ENCODE measurements at places on chromosomes 4 and X.

- no peak for ATAC-seq
These were observed 79.2 kb downstream of the PRSS12 start for GRCh38 chr4:118273642-118274041.

GRCh38 chr4:116358633-116359222, 726.6 kb downstream of the TRAM1L1 start:
- ATAC-seq, result peak; percentile 51

DNA sequence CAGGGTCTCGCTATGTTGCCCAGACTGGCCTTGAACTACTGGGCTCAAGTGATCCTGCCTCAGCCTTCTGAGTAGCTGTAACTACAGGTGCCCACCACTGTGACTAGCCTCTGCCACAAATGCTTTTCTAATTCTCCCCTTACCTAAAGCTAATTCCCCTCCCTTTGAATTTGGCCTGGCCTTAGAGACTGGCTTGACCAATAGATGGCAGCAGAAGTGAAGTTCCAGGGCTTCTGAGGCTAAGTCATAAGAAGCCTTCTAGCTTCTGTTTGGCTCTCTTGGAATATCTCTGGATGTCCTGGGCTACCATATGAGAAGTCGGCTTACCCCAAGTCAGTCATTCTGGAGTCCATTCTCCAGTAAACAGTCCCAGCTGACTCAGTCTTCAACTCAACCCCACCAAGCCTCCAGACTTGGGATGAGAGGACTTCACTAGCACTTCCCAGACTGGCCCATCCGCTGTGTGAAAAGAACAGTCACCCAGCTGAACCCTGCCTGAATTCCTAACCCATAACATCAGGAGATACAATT, 61.0 kb downstream of the HPRT1 start:
- no peak for ATAC-seq

DNA sequence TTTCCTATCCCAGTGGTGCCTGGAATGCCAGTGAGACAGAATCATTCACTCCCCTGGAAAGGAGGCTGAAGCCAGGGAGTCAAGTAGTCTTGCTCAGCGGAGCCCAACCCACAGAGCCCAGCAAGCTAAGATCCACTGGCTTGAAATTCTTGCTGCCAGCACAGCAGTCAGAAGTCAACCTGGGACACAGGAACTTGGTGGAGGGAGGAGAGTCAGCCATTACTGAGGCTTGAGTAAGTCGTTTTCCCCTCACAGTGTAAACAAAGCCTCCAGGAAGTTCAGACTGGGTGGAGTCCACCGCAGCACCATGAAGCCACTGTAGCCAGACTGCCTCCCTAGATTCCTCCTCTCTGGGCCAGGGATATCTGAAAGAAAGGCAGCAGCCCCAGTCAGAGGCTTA, 283.2 kb upstream of the CPEB2 start:
- ATAC-seq, result no peak

GRCh38 chrX:36436361-36436760, 516.8 kb downstream of the CFAP47 start:
- no peak for ATAC-seq

DNA sequence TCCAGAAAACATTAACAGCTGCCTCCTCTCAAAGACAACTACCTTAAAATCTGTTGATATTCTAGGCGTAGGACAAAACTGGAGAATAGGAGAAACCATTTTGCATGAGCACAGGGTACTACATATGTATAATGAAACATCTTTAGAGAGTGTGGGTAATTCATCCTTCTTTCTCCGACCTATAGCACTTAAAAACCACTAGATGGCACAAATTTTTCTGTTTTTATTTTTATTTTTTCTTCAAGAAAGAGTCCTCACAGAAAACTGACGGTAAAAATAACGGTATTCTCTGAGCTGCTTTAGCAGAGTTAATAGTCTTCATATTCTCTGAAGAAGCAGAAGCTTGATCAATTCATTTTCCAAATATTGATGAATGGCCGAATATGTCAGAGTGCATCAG, 14.6 kb downstream of the SMIM31 start:
- ATAC-seq, result no peak

DNA sequence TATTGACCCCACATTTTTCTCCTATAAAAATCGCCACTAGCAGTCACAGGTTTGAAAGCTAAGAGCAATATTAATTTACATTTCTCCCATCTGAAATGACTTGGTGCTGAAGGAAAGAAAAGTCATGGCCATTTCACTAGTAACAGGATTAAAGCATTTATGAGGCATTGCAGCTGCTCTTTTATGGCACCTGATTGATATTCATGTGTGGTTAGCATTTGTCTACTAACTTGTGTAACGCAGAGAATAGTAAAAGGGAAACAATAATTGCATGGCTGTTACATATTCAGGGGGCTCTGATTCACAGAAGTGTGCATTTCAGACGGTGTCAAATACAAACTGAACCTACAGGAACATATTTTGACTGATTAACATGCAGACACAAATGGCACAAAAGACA, 5.2 kb downstream of the PCDH19 start:
- no peak for ATAC-seq

DNA sequence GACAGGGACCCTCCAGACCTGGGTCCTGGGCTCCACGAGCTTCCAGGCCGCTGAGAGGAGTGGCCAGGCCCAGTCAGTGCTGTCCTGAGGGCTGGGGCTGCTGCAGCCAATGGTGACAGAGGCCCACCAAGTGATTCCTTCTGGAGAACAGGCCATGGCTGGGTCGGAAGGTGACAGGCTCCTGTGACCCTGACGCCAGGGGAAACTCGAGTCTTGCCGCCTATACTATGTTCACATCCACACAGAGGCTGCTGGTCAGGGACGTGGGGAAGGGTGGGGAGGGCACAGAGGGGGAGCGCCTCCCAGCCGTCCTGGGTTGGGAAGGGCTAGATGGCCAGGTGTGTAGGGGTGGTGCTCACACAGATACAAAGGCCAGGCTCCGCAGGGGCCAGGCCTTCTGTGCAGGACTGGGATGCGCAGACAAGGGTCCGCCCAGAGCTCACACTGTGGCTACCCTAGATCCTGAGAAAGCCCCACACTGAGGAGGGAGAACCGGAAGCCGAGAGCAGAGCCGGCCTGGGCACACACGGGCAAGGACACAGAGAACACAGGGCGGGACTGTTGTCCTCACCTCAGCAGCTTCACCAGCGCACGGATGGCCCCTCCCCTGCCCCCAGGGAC, 81.4 kb downstream of the HTRA3 start:
- ATAC-seq, result no peak

DNA sequence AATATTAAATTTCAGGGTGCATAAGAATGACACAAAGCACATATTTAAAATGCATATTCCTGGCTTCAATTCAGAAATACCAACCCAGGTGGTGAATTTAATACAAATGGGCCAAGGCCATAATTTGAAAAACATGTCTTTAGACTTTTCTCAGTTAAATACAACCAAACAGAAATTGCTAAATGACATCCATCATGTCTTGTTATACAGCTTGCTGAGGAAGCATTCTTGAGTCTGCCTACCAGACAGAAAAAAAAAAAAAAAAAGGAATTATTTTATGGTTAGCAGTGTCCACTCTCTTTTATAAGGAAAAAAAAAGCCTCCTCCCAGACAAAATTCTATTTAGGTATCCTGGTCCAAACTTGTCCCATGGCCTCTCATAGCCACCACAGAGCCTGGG, 119.1 kb downstream of the PAPSS1 start:
- no peak for ATAC-seq

GRCh38 chr4:6724421-6725111, 8.6 kb downstream of the BLOC1S4 start:
- no peak for ATAC-seq

GRCh38 chr4:150216726-150217125, 138.5 kb downstream of the DCLK2 start:
- ATAC-seq, result no peak

DNA sequence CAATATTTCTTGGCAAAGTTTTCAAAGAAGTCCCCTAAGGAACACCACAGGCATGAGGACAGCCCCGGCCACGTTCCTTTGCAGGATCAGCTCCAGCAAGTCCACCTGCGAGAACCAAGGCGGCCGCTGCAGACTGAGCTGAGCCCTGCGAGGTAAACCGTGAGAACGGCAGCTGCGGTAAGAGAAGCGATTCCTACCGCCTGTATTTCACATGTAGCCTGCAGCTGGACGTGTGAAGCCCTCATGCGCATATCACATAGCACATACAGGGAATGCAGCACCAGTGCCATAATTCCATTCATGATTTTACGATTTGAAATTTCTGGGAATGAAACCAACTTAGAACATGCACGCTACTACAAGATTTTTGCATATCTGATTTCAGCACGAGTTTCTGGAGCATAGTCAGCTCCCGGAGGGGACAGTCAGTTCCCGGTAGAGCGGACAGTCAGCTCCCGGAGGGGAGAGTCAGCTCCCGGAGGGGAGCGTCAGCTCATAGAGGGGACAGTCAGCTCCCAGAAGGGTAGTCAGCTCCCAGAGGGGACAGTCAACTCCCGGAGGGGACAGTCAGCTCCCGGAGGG, 41.7 kb downstream of the FGFRL1 start:
- no peak for ATAC-seq

DNA sequence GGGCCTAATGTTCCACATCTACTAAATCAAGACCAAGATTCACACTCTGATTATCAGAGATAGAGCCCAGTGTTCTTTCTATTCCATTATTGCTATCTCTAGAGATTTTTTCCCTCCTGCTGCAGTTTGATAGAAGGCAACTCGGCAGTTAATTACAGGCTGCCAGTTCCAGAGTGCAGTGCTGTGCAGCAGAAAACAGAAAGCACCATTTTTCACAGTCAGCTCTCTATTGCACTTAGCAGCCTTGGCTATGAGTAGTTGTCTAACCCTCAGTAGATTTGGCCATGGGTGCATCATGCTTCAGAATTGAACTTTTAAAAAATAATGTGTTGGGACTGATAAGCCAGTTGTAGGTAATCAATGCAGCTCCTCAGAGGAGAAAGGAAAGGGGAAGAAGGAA, 295.3 kb downstream of the MID1IP1 start:
- ATAC-seq, result no peak

DNA sequence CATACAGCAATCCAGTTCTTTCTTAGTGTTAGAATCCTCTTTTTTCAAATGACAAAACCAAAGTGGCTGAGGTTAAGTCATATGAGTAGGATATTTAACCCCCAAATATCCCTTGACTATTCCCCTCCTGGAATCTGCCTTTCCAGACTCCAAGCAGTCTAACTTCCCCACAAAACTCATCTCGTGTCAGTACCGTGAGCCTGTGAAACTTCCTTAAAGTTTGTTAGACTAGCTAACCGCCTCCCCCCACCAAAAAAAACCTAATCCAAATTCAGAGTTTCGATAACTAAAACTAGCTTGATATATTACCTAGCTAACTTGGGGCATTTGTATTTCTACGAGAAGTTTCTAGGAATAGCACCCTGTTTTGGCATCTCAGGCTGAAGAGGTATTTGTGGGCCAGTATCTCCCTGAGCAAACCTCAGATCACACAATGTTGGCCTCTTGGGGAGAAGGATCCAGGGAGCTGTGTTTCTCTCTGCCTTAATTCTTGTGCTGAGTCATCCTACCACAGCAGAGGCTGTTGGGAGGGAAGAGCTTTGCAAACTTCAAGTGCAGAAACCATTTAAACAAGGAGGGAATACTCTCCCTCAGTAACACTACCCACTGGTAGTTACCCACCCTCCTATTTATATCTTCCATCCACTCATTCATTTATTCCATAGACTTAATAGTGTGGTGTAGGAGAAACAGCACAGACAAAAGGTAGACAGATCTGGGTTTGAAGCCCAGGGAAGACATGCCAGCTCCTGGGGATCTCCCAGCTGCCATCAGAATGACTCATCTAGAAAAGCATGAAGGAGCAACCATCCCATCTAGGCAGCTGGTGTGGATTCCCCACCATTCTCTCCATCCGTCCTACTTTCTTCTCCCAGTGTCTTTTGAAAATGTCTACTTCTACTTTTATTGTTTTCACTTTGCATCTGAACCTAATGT, 39.3 kb upstream of the TXK start:
- ATAC-seq, result peak; percentile 36

- ATAC-seq, result no peak
These were observed 975.4 kb upstream of the NDST4 start for GRCh38 chr4:116088771-116089170.

DNA sequence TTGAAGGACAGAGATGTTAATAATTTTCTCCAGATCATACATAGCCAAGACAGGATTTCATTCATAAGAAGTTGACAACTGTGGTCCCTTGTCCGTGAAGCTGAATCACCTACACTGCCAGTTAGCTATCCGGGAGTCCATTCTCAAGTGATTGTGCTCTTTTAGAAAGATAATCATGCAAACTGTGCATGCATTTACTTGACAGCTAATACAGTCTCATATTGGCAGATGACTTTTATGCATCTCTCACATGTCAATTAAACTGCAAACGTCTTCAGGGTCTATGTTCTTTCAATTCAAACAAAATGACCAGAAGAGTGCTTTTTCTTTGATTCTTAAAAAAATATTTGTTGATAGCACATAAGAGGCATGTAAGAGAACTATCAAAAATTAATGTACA, 1572.9 kb downstream of the C4orf33 start:
- ATAC-seq, result no peak

DNA sequence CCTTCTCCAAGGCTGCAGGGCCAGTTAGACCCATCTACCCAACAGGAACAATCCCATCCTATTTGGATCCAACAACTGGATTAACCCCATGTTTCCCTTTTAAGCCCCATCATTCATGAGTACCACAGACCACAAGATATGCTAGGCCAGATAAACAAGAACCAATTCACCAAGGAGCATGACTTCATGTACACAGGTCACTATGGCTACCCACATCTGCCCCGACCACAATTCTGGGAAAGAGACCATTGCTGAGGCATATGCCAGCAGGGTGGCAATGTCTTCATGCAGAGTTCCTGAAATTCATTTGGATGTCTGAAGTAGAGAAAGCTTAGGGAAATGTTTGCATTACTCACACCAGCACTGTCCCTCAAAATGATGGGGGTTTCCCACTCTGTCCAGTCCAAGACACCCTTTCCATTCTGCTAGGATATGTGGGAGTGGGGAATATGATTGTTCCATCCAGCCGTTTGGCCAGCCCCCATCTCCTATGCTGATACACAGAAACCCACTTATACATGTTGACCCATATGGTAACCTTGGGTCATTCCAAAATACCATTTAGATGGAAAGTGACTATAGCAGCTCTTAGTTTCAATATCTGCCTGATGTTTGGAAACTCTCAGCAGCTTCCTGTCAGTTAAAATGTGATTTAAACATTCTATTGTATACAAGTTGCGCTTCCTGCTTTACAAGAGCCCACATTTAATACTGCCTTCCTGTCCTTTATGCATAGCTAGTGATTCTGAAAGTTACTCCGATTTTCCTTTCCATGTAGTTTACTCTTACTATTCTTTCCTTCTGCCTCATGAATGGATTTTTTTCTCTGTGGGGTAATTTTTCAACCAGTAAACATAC, 129.0 kb downstream of the AMMECR1 start:
- ATAC-seq, result no peak

DNA sequence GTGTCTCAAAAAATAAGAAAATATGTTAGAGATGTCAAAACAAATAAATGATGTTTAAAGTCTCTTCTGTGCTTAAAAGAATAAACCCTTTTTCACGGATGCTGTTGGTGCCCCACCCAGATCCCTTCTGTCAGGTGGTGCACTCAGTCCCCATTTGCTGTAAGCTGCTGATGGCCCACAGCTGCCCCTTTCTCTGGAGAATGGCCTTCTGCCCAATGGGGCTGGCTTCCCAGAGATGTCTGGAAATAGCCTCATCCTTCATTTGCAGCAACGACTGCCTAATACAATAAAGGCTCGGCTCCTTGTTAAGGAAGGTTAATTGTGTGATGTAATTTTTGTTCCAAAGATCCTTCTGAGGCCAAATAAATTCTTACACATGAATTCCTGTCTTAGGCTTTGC, 31.8 kb downstream of the ETNPPL start:
- no peak for ATAC-seq
